ENCODE measurements at places on chromosomes 4 and X.

- no peak for DNase-seq
Measured at GRCh38 chr4:13920111-13920875, 292.8 kb upstream of the BOD1L1 start.

- no peak for DNase-seq
Measured at GRCh38 chrX:83916525-83916924, 55.6 kb downstream of the CYLC1 start.

GRCh38 chr4:166862032-166862431 is 372.3 kb downstream of the SPOCK3 start:
- no peak for DNase-seq

DNA sequence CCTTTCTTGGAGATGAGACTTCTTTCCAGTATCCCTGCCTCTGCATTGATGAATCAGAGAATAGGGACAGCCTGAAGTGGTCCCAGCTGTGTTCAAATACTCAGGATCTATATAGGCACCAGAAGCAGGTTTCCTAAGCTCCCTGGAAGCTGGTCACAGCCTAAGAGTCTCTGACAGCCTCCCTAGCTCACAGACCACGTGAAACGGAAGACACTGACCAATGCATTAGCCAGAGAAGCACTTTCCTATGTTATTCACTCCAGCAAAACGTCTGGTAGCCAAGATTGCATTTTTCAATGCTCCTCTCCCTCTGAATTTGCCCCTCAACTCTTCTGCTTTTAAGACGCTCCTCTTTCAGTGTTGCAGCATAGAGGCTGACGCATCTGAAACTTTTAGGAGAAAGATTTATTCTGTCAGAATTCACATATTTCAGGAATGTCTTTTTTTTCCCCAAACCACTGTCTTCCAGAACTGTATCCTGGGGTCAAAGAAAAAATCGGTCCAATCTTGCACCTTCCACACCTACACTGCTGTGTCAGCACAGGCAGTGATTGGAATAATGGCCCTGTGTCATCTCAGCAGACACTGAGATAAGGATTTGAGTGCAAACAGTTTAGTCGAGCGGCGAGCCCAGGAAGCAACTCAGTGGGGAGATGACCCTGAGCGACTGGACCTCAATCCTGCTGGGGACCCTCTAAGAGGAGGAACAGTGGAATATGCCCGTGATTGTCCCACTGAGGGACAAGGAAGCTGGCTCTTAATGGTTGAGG is 109.4 kb downstream of the SMIM20 start:
- no peak for DNase-seq

DNA sequence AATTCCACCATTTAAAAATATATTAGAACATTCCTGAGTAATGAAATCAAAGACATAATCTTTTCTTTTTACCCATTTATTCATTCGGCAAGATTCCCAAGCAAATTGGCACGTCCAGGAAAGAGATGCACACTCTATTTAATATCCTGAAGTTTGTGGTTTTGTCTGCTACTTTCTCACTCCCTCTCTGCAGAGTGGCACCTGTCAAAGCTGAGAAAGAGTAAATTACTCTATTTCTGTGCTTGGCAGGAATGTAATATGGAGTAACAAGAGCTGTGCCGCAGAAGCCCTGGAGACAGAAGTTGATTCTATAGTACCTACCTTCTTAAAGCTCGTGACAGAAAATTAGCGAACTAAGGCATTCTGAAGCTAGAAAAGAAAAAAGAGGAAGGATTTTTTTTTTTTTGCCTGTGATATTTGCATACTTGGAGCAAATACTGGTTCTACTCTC is 5.5 kb downstream of the GSTCD start:
- no peak for DNase-seq
